ENCODE measurements at places on chromosomes 3 and 15.

GRCh38 chr15:70826634-70827033 is 27.3 kb downstream of the LARP6 start:
- no peak for DNase-seq

DNA sequence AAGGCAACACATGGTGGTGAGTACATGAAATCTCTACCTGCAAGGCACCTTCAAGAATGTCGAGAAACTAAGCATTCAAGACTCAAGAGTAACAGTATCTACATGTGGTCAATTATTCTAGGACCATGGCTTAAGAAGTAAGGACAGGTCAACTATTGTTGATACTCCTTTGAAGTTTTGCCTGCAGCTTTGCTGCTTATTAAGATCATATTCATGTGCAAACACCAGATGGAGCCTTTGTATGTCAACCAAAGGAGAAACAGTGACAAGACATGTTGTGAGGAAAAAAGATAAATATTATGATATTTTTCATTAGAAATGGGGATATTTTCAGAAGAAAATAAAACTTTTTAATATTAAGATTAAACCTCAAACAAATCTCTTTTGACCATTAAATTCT is 52.3 kb upstream of the FGF7 start:
- no peak for DNase-seq

DNA sequence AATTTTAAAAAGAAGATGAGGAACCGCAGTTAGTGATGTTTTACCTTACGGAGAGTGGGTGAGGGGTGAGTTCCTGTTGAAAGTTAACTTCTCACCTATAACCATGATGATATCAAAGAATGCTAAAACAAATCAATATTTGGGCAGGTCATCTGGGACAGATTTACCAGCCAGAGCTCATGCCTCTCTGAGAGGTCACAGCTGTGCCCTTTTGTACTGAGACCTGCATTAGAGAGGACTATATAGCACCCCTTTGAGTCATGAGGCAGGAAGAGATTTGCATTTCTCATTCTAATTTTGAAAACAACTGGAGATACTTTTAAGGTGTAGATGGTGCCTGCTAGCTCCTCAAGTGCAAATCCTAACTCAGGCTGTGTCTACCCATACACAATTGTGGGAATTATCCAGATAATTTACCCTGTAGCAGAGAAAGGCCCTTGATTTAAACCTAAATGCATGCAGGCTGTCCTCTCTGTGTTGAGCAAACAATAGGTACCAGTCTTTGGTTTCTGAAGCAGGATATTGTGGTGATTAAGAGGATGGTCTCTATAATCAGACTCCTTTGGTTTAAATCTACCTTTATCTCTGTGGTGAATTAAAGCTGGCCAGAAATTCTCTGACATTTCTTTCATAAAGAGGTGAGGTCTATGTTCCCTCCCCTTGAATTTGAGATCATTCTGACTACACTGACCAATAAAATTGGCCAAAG is 5.8 kb upstream of the TM4SF4 start:
- DNase-seq = no peak

DNA sequence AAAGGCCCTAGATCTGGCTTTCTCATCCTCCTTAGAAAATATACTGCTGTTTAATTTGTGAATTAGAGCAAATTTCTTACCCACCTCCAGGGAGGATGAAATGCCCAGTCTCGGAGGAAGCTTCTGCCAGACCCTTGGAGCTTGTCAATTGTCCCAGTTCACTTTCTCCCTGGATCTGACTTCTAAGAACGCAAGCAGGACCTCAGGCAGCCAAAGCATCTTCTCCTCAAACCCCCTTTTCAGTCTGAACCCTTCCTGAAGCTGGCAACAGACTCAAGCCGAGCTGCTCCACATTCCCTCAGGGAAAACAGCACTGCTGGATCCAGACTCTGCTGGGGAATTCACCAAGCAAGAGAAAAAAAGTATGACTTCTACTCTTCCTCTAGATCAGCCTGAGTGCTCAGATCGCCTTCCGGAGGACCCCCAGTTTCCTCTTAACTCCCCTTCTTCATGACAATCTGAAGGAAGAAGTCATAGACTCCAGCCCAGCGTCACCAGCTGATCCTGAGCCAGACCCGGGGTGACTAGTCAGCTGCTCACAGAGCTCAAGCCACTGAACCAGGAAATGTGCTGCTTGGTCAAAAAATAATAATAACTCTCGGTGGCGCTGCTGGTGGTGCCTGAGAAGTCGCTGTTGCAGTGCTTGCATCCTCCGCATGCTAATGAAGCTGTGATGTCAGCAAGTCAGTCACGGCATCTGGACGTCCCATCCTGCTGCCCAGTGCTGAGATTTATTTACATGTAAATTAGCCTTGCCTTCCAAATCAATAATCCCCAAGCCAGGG is at the start of gene PRICKLE2:
PRICKLE2 (minus strand) TSS at position 641 of the 785 bp plus-strand sequence. CDS start 26,539 bp downstream, outside the sequence.
- DNase-seq = no peak

DNA sequence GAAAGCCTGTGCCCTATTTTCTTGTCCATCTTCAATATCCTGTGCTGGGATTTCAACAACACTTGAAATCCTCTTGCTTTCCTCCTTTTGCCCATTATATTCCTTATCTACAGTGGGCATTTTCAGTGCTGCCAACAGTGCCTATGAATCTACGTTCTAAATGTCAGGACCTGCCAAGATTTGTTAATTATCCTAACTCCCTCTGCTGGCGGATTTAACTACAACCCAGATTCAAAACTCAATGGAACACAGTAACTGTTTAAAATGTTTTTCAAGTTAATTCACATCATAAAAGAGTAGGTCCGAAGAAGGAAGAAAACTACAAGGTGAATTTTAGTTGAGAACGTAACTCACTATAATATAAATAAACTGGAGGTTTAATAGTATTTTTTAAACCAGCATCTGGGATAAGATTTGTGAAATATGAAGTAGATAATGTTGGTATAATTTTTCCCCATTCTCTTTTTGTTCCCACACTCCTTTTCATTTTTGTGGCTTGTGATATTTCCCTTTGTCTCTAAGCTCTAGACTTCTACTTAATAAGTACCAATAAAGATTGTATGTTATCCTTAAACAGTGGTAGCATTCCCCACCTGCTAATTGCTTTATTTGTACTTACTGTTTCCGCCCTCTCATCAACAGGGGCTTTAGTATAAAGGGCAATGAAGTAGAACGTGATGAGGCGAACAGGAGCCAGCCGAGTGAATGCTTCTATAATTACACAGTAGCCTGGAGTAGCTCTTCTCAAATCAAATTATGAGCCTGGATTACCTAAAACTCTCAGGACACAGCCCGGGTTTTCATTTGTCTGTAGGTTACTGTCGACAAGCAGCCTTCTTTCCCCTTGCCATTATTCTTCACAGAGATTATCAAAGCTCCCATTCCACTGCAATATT is 302.5 kb upstream of the ATP11B start:
- DNase-seq = no peak

DNA sequence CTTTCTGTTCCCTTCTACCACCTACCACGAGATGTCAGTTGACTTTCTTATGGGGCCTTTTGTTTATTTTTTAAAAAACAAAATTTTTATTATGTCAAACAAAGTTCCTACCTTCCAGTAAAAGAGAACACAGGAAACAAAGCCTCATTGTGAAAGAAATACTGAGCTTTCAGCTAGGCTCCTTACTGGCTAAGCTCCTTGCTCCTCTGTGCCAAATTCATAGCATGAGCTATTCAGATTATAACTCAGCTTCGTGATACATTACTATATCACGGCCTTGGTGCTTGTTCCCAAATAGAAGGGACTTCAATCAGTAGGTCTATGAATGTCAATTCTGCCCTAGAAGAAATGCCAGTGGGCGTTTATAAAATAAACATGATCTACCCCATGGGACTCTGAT is 145.8 kb upstream of the CHRM5 start:
- DNase-seq = no peak

DNA sequence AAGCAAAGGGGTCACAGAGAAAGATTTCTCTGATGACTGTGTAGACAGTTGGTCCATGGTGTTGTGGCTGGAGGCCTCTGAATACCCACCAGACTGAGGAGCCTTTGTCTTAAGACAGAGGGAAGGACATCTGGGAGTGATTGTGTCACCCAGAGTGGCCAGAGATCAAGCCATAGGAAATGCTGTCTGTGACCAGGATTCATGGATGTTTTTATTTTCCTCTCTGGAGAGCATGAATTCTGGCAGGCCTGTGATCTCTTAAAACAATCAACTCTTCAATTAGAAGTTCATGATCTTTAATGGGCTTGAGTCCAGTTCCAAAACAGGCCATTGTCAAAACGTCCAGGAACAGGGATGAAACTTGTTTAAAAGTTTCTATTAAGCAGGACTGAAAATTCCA is 198.9 kb upstream of the CTDSPL start:
- no peak for DNase-seq

- no peak for DNase-seq
These were observed 71.9 kb upstream of the MBNL1 start for GRCh38 chr3:152196782-152197181.

DNA sequence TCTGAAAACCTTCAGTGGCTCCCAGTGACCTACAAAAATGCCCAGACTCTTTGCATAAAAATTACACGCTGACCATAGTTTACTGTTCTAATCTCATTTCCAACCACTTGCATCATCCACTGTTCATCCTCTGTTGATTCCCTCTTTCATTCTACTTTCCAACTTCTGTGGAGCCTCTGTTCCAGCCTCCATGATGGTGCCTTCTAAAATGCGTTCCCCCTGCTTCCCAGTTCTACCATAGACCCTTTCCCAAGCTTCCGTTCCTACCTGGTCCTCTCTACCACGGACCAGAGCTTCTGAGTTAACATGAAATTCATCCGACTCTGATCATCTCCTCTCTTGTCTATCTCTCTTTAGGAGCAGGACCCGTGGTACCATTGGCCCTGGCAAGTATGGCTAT is 127.0 kb downstream of the THSD4 start:
- DNase-seq = no peak

GRCh38 chr3:166809520-166809919 is 570.6 kb downstream of the ZBBX start:
- no peak for DNase-seq

GRCh38 chr3:7292362-7292761 is 431.4 kb downstream of the GRM7 start:
- DNase-seq = no peak

- DNase-seq = no peak
These were observed 29.9 kb downstream of the UBE3A start for GRCh38 chr15:25408929-25409328.

DNA sequence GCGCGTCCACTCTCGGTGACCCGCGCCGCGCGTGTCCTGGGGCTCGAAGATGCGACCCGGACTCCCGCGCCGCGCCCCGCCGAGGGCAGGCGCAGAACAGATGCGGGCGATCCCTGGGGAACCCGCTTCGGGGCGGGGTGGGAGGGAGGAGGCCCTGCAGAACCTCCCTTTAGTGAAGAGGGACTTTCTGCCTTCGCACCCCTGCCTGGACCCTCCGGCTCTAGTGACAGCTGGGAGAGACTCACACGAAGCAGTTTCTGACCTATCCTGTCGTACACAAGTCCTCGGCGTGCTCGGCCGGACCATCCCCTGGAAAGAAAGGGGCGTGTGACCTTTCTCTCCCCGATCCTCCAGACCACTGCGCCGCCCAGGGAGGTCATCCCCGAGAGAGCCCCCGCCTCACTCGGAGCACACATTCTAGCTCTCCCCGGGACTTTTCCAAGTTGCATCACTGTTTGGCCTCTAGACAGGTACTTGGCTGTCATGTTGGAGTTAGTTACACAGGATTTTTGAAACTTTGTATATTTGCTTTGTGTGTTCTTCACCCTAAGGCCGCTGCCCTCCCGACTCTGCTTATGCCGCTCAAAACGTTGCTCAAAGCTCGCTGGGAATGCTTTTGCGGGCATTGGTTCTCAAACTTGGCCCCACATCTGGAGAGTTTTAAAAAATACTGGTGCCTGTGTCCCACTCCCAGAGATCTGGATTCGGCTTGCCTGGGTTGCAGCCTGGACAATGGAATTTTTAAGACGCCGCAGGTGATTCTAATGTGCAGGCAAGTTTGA is 582 bp downstream of the CGNL1 start:
- DNase-seq = no peak

- peak; percentile 21 for DNase-seq
These were observed 7.5 kb upstream of the PGPEP1L start for GRCh38 chr15:99014803-99015697.

DNA sequence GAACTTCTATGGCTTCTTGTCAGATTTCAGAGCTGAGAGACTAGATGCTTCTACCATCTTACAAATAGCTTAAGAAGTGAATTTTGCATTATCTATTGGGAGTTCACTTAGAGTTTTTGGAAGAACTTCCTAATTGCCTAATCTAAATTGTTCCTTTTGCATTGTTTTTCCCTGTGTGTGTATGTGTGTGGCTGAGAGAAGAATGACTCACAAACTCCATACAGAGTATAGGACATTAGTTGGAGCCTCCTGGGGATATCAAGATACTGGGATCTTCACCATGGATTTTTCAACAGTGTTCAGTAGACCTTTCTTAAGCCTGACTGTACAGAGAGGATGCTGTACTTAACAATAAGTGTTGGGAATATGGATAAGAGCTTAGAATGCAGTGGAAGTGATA is 10.9 kb downstream of the TLNRD1 start:
- DNase-seq = no peak

DNA sequence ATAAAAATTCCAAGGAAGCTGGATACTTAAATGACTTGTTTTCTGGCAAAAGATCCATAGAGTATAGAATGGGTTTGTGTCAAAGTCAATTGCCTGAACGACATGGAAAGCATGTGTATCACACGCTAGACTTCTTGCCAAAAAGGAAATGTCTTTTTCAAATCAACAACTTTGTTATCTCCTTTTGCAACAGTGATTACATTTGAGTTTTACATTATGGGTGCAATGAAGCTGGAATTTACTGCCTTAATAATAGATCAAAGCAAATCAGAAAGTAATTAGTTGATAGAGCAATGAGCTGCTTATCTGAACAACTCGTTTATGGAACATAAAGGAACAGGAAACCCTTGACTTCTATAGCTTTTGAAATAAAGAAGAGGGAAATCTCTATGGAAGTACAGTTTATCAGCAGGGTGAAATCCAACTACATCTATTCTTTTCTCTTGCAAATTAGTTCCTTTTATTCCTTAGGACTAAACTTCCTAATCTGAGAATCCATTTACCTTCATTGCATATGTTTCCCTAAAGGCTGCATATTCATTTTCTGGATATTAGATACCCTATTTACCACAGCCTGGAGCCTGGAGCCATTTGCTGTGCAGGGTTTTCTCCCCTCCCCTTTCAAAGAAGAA is 415.1 kb upstream of the NECTIN3 start:
- no peak for DNase-seq

DNA sequence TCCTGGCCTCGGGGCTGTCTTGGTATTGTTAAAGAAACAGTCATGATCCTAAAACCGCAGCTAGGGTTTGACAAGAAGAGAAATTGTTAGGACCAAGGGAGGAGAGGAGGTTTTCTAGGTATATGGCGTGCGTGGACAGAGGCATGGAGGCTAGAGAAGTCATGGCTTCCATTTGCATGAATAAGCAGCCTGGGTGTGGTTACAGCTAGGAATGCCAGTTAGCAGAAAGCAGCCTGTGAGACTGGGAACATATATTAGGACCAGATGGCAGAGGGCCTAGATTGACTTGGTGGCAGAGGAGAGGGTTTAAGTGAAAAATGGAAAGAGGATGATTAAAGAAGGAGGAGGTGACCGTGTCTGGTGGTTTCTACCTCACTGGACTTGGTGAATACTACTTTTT is 573.6 kb upstream of the ARRDC4 start:
- no peak for DNase-seq

- DNase-seq = no peak
These were observed 61.4 kb upstream of the KLF13 start for GRCh38 chr15:31265090-31265870.

Data from CD4-positive, alpha-beta T cell treated with Interleukin-6 for 4 hours (primary cell).